Stimulated activated naive CD4-positive, alpha-beta T cell (primary cell): ENCODE measurements at places on chromosomes 1 and 21.

- DNase-seq: no peak
These were observed 42.4 kb downstream of the OLFML3 start for GRCh38 chr1:114021665-114022099.

DNA sequence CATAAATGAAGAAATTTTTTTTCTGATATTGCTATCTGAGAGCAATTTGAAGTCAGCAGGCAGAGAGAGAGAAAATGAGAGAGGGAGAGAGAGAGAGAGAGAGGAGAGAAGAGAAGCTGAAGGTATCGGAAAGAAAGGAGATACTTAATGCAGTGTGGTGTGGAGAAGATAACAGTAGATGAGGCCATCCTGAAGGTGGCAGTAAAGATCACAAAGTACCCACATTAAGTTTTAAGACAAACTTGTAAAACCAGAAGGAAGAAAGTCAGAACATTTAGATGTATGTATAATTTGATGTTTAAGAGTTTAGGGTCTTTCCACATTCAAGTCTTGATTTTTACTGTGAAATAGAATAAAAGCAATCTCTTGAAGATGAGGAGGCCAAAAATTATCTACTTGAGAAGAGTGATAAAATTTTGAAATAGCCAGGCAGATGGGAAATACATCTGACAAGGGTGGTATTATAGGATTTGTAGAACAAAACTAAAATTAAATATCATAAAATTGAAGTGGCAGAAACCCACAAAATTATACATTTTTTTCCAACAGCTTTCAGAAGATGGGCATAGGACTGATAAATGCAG is 1753.4 kb downstream of the MRPL39 start:
- DNase-seq: no peak

DNA sequence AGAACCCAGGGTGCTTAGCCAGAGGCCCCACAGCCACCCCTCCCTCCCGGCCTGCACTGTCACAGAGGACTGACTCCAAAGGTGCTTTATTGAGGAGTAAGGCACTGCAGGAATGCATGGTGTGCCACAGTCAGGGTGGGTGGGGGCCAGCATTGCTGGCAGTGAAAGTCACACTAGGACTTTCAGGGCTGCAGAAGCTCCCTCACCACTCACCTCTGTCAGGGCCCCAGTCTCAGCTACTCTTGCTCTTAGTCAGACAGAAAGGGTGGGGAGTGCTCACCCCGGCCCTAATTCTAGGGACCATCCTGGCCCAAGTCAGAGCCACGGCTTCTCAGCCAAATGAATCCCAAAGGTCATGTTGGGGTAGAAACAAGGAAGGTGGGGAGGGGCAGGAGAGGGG is 19.4 kb downstream of the KNCN start:
- DNase-seq: no peak

- no peak for DNase-seq
These were observed 29.6 kb upstream of the SLAMF9 start for GRCh38 chr1:159983681-159984080.

DNA sequence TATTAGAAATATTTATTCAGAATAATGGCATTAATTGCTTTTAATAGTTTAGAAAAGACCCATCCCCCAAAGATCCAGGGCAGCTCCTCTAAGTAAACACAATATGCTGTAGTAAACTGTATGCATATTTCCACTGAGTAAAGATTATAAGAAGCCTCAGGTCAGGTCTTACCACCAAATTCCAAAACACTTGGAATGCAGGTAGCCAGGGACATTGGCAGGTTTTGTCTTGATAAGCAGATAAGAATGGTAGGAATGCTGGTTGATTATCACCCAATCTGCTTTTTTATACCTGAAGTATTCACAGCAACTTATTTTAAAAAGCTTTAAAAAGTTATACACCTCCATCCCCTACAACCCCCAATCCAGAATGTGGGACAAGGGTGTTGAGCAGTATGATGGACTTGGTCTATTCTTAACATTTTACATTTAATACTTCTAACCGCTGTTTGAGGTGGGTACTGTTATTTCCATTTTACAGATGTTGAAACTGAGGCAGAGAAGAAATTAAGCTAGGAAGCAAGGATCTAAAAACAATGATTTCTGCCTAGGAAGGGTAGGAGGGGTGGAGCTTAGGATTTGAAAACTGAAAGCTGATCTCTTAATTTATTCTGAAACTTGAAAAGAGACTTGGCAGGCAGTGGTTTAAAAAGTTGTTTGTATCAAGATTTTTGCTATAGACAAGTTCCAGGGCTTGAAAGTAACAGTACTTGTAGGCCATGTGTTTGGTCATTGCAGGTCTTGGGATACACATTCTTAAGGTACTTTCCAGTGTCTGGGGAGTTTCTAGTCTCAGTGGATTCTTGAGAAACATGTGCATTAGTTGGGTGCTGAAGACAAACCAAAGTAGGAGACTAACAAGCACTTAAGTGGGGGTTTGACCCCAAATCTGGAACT is 15.6 kb upstream of the THEM4 start:
- no peak for DNase-seq

- no peak for DNase-seq
These were observed 112.4 kb downstream of the TBX19 start for GRCh38 chr1:168392958-168393549.

DNA sequence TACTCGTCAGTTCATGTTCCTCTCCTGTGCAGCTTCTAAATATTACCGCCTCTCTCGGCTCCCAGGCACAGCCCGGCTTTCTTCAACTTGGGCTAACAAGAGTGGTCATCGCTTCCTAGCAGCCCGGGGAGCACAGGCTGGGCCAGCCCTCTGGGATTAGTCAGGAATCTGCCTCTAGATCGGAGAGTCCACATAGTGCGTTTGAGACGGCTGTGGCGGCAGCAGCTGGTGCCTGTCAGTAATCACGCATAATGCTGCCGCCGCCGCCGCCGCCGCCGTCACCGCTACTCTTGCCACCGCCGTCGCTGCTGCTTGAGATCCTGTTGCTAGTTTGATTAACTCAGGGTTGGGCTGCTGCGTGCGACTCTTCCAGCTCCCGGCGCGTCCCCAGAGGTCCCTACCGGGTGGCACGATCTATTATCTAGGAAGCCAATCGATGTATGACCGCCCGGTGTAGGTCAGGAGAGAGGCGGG is at the start of gene RXRG:
RXRG (minus strand) TSS at position 230 of the 474 bp plus-strand sequence. CDS start 233 bp downstream, outside the sequence.
- DNase-seq: no peak

- no peak for DNase-seq
These were observed 9.7 kb upstream of the KRTAP7-1 start for GRCh38 chr21:30839304-30839703.

DNA sequence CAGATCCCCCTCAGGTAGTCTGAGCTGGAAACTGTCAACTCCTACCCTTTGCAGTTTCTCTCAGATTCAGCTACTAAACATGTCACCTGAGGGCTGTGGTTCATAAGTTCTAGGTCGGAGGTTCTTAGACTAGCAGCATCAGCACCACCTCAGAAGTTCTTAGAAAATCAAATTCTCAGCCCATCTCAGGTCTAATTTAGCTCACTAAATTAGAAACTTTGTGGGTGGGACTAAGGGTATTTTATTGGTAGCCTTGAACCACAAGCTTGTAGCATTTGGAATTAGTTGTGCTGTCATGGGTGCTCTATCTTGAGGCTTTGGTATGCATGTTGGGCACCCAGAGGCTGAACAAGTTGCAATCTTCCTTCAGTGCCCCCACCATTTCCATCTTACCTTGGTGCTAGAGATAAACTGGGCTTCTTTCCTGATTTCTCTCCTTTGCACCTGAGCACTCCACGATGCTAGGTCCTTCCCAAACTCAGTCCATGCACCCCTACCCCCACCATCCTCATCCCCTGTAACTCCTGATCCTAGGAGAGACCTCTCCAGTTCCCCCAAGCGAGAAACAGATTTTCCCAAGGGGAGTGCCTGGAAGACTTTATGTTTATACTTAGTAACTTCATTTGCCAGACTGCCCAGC is 54.2 kb downstream of the S1PR1 start:
- DNase-seq: no peak

GRCh38 chr1:210908257-210908656 is 225.7 kb downstream of the KCNH1 start:
- DNase-seq: no peak

DNA sequence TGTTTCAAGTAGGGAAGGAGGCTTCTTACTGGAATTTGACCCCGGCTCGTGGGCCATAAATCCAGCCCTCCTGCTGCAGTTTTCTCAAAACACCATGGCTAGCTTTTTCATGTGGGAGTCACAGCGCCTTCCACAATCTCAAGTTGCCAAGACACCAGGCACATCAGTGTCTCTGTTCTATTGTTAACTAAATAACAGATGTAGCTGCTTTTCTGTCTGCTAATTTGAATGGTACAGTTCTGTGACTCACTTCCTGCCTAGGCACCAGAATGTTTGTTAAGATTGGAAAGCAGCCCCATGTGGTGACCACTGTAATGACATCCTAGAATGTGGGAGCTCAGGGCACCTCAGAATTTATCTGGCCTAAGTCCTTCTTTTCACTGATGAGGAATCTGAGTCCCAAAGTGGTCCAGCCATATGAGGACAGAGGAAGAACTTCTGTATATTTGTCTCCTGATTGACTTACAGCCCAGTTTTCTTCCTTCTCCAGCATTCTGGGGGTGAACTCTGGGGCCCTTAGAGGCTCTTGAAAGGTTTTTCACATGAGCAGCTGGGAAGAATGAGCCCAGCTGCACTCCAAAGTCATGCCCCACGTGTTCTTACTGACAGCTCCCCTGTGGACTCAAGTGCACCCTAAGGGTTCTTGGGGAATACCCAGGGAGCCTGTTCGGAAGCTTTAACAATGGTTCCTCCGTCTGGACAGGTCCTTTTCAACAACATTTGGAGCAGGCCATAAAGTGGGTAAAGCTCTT is 27.5 kb downstream of the TRIM45 start:
- no peak for DNase-seq

DNA sequence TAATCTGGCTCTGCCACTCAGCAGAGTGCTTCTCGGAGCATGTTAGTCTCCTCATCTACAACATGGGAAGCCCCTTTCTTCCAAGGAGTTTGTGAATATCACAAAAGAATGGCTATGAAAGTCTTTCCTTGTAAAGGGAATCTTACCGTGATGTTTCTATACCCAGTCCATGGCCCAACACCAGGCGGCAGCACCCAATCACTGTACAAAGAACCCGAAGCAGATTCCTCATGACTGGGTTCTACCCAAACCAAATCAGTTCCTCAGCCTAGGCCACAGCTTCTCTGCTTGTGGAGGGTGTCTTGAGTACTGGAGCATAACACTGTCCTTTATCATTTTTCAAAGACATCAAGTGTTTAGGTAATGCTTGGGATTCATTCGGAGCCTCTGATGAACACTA is 16.6 kb upstream of the SLFNL1 start:
- no peak for DNase-seq

GRCh38 chr1:31145648-31146047 is 80.1 kb upstream of the PUM1 start:
- DNase-seq: no peak

GRCh38 chr21:43023175-43023574 is 48.8 kb downstream of the PKNOX1 start:
- no peak for DNase-seq

DNA sequence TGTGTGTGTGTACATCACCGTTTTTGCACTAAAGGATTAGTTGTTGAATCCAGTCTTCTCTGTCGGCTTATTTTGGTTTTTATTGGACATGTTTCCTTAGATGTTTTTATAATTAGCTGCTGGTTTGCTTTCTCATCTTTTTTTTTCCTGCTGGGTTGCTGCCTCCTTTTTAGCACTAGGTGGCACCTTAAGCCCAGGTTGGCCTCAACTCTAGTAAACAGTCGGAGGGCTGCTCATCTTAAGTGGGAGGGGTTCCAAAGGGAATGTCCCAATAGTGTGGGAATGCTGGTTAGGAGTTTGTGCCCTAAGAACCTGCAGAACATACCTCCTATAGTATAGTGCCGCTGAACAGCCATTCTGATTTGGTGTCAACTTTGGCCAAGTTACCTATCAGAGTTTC is 570.1 kb upstream of the CXADR start:
- no peak for DNase-seq

GRCh38 chr21:27572696-27573095 is 605.8 kb upstream of the ADAMTS5 start:
- no peak for DNase-seq

- no peak for DNase-seq
These were observed 97.9 kb downstream of the ERG start for GRCh38 chr21:38400195-38400919.

GRCh38 chr1:76950306-76950705 is 83.0 kb downstream of the ST6GALNAC5 start:
- DNase-seq: no peak

- DNase-seq: no peak
These were observed 557 bp downstream of the EMC1 start for GRCh38 chr1:19250629-19251304.

DNA sequence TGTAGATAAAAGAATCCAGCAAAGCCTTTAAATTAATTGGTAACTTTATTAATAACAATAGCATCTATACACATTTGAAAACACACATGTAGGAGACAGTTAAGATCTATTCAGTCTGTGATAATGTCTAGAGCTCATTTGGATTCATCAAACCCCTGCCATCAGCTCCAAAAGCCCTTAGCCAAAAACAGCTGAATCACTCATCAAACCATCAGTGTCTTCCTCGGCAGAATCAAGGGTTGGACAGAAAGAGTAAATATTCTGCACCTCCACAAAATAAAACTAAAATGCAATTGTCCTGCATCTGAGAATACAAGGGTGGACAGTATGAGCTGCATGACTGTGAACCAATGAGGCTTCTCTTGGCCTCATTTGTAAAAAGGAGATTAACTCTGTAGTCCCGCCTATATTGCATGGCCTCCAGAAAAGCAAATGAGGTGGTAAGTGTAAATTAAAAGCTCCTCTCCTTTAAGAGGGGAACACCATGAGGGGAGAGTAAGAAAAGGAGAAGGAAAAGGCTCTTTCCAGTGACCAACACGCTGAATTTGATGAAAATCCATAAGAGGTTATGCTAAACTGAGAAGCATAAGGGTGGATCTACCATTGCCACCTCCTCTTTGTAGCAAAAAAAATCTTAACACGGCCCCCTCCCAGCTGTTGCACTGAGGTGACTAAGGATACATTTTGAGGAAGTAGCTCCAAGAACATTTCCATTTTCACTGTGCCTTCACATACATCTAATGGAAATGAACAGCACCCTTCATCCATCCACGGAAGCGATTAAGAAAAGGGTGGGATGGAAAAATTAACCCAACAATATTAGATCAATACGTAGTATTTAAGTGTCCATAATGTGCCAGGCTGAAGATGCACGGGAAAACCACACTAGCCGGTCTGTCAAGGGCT is 14.7 kb upstream of the BOLA1 start:
- no peak for DNase-seq

GRCh38 chr1:171472183-171472647 is 13.1 kb upstream of the PRRC2C start:
- DNase-seq: no peak

GRCh38 chr1:74964508-74965102 is 169.6 kb upstream of the LHX8 start:
- no peak for DNase-seq

GRCh38 chr1:17293681-17294425 is 14.1 kb upstream of the PADI4 start:
- DNase-seq: no peak
